PC-3 (cell line): ENCODE measurements at places on chromosomes 6 and 20. TPM values are rescaled to one million over a fixed set of nuclear protein-coding genes. Genes with fewer than 3 reads are reported as not detected.

DNA sequence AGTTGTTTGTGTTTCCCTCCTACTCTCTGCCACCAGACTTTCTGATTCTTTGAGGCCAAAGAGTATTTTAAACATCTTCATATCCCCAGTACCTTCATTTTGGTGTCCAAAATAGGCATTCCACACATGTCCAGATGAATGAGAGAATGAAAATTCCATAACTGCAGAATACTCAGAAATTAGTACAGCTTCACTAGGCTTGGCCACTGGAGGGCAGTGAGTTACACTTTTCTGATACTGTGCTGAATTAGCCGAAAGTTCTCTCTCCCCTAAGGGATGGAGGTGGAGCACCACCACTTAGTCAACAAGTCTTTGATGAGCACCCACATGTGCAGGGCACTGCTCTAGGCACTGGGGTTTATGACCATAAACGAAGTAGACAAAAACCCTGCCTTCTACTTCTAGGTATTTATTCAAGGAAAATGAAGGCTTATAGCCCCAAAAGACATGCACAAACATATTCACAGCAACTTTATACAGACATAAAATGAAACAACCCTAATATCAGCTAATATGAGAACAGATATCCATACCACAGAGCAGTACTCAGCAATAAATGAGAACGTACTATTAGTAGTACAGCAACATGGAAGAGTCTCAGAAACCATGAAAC, 46.1 kb upstream of the TMEM217 start:
- DNase-seq: peak; percentile 64

- DNase-seq: peak; percentile 38
Observed at GRCh38 chr6:119347466-119348095, 2.0 kb downstream of the MAN1A1 start.

DNA sequence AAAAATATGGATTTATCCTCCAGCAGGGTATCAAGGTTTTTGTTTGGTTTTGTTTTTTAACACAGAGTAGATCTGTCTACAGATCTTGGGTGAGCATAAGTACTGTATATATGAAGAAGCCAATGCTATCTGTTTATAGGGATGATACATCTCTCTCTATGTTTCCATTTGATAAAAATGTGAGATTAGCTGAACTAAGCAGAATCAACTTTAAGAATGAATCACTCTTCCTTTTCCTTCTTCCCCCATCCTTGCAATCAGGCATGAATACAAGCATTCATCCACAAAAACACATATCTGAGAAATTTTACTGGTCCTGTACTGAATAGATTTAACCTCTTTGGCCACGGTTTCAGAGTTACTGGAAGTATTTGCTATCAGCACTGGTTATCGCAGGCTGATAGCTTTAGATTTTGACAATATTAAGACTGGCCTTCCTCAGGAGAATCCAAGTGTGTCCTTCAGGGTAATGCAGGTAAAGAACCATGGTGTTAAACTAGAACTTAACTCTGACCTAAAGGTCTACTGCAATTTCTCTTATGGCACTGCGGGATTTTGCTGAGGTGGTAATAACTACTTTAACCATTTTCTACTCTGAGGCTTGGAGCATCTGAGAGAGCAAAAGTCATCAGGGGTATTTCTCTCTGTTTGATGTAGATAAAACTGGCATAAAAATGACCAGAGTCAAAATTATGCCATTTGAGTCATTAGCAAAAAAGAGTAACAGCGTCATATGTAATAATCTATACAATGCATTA, 1.5 kb downstream of the SNAP25 start:
- no peak for DNase-seq

DNA sequence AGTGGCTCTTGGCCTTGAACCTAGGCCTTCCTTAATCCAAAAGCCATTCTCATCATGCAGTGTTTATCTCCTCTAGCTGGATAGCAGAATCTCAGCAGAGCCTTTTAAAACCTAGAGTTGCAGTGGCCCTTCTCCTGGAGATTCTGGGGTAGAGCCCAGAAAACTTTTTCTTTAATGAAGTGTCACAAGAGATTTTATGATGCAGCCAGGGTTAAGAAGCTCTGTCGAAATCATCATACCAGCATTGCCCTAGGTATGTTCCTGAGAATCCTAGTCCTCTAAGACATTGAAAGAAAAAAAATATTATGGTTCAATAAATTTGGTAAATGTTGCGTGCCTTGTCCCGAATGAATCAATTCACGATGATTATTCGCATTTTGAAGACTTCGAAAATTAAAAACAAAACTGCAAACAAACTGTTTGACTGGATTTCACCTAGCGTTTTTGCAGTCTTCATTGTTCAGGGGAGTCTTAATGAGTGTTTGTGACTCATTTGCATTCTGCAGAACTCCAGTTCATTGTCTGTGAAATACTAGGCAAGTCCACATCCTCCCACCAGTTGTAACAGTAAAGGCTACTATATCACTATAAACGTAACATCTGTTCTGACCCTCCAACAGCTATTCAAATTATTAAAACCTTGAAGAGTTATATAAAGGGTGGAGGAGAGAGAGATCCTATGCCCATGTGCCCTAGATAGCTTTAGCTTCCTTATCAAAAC, 198.6 kb downstream of the UST start:
- no peak for DNase-seq

DNA sequence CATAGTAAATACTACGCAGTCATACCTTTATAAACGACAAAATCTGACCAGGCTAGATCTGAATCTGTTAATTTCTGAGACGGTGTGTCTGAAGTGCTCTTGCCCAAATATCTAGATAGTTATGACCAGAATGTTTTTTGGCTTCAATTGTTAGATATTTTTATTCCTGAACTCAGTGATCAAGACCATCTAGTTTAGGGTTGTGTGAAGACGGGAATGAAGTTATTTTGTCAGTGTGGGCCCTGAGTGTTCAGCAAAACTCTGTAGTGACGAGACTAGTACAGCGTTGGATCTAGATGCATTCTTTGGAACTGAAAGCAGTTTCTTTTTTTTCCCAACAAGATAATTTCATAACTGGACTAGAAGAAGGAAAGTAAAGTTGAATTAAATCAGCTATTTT, 3.1 kb downstream of the STXBP5 start:
- DNase-seq: no peak

GRCh38 chr6:106858653-106859092, 115.9 kb downstream of the CD24 start:
- peak; percentile 78 for DNase-seq

DNA sequence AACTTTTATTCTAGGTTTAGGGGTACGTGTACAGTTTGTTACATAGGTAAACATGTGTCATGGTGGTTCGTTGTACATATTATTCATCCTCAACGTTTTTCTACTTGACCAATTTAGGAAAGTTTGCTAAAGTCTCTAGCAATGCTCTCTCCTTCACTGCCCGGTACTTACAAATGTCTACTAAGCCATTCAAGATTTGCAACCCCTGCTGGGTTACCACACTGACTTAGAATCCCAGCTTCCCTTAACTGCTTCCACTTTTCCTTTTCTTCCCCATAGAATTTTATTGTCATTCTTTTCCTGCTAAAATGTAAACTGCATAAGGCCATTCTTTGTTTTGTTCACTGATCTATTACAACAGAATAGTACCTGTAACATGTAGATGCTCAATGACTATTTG, 97.4 kb downstream of the SMPDL3A start:
- DNase-seq: no peak

DNA sequence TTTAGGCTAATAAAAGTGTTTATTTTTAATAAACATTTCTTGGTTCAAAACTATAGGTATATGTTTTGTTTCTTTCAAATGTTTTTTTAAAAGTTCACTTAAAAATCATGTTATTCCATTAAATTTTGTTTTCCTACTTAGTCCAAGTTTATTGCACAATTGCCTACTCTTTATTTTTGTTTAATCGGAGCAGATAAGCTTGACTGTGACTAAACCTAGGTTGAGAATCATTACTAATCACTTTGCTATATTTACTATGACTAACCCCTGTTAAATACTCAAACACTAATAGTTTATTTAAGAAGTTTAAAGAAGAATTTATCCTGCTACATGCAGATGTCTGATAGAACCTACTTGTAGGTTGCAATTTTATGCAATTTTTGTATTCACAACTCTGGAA, 18.8 kb downstream of the MAP3K4 start:
- DNase-seq: peak; percentile 65

GRCh38 chr20:8829256-8829655, 239.6 kb upstream of the PLCB4 start:
- DNase-seq: peak; percentile 13

The THBD gene
- total RNA-seq: 3.1 and 4.5 TPM in 2 replicates

The IL17F gene
- not detected in 2 replicates for total RNA-seq

The BPIFA1 gene
- not detected in 2 replicates for total RNA-seq

The MTRF1L gene
- 12.7 and 19.1 TPM in 2 replicates for total RNA-seq

The RAB44 gene
- total RNA-seq: not detected in 2 replicates

The GSTA3 gene
- total RNA-seq: not detected in 2 replicates

The FERMT1 gene
- 70.8 and 72.6 TPM in 2 replicates for total RNA-seq

The CST4 gene
- 0.98 TPM in 1 of 2 replicates, not detected in the other for total RNA-seq

The MLN gene
- not detected in 2 replicates for total RNA-seq

The LY6G6C gene
- total RNA-seq: 0.22 TPM in 1 of 2 replicates, not detected in the other

The DSP gene
- 54.7 and 71.6 TPM in 2 replicates for total RNA-seq

The HMGCLL1 gene
- not detected in 2 replicates for total RNA-seq
